ENCODE measurements at places on chromosomes 12 and 14. TPM values are rescaled to one million over a fixed set of nuclear protein-coding genes. Genes with fewer than 3 reads are reported as not detected.

- ATAC-seq = no peak
Observed at GRCh38 chr14:78618368-78618767, 448.2 kb downstream of the NRXN3 start.

DNA sequence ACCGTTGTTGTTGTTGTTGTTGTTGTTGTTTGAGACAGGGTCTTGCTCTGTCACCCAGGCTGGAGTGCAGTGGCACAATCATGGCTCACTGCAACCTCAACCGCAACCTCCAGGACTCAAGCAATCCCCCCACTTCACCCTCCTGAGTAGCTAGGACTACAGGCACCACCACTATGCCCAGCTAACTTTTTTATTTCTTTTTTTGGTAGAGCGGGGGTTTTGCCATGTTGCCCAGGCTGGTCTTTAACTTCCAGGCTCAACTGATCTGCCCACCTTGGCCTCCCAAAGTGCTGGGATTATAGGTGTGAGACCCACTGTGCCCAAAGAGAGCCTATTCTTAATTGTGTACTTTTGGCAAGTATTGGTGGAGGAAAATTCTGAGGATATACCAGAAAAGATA lies 25.7 kb downstream of the MOK start:
- ATAC-seq = peak; percentile 3

GRCh38 chr12:64735442-64735841 lies 23.8 kb downstream of the GNS start:
- no peak for ATAC-seq

P2RX2 gene
- not detected for total RNA-seq

DNA sequence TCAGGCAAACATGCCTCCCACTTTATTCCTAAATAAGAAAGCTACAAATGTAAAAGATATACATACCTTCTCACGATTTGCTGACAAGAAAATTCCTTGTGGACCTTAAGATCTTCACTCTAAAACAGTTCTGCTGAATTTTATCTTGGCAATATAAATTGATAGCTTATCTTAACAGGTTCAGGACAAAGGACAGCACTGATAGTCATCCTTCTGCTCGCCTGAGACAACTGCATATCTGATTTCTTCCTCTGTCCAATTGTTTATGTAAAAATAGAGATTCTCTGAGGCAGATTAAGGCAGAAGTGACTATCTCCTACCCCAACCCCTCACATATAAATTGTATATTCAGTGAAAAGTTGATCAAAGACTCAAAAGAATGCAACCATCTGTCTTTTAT lies 44.9 kb downstream of the CAPZA3 start:
- ATAC-seq = no peak

OR4E2 gene
- total RNA-seq = not detected

Data from esophagus mucosa (tissue), 1 donor.